ENCODE measurements at places on chromosomes 5 and 9. TPM values are rescaled to one million over a fixed set of nuclear protein-coding genes. Genes with fewer than 3 reads are reported as not detected.

Gene PLPPR1
- total RNA-seq = not detected

- peaks cover 34% of the 10 kb centered on the region for H3K36me3 ChIP-seq
- no peak overlapping the region for H3K27ac ChIP-seq
- no peaks in the 10 kb centered on the region for H3K27me3 ChIP-seq
- no peak for DNase-seq
Measured at GRCh38 chr9:128254855-128255759, 20.7 kb downstream of the GOLGA2 start.

DNA sequence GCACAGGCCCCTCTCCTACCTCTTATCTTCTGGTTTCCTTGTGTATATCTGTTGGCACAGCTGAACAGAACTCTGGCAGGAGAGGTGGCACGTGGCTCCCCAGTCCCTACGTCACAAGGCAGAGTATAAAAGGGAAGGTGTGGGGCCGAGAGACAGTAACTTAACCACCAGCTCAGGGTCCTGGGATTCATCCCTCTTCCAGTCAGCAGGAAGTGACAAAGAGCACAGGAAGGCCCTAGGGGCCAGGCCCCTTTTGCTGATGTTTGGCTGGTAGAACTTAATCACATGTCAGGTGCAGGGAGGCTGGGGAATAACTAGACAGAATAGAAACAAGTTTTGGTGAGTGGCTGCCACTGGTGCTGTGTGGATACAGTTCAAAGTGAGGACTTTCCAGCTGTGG is 4.5 kb upstream of the ICE1 start:
- DNase-seq = no peak
- no peak overlapping the region for H3K4me3 ChIP-seq
- H3K27ac ChIP-seq = no peak overlapping the region
- no peaks in the 10 kb centered on the region for H3K36me3 ChIP-seq
- H3K27me3 ChIP-seq = no peaks in the 10 kb centered on the region

Gene CD72
- 2.2 TPM for total RNA-seq

Data from thoracic aorta (tissue), 2 donors.